ENCODE measurements at places on chromosomes 16 and 17.
A peak's percentile ranks its signal among the peaks of the same experiment; 100 is the strongest.

DNA sequence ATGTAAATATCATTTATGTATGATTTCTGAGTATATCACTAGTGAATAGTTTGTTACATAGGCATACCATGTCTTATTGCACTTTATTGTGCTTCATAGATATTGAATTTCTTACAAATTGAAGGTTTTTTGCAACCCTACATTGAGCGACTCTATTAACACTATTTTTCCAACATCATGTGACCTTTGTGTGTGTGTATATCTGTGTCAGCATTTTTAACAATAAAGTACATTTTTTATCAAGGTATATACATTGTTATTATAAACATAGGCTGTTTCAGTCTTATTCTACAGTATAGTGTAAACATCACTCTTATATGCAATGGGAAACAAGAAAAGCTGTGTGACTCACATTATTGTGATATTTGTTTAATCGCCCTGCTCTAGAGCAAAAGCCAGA lies 1944.9 kb downstream of the TP53TG3F start:
- DNase-seq, result no peak

DNA sequence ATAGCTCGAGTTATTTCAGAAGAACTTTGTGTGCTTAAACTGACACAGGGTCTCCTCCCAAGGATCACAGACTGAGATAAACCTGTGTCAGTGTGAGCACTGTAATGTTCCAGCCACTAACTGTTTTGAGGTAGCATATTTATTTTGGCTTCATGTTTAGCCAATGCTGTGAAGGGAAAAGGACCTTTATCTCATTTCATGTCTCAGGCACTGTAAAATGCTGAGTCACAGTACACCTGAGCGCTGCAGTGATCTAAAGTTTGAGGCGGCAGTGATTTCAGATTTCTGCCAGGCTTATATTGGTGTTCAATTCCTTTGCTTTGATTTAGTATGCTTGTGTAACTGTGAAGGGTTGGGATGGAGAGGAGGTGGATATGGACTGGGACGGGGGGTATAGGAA lies 3.1 kb upstream of the DNAJA2 start:
- DNase-seq, result no peak

DNA sequence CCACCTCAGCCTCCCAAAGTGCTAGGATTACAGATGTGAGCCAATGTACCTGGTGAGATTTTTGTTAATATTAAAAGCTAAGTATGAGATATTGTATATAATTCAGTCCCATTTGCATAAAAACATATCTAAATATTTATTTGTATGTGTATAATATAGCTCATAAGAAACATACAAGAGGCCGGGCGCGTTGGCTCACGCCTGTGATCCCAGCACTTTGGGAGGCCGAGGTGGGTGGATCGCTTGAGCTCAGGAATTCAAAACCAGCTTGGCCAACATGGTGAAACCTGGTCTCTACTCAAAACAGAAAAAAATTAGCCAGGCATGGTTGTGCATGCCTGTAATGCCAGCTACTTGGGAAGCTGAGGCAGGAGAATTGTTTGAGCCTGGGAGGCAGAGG lies 16.8 kb upstream of the BCO1 start:
- DNase-seq, result no peak

GRCh38 chr17:31394544-31394943 lies 3.1 kb downstream of the RAB11FIP4 start:
- DNase-seq, result peak; percentile 63

GRCh38 chr17:72176516-72176851 lies 55.7 kb downstream of the SOX9 start:
- no peak for DNase-seq

- DNase-seq, result peak; percentile 6
Measured at GRCh38 chr17:8806926-8807550, 7.9 kb upstream of the MFSD6L start.

DNA sequence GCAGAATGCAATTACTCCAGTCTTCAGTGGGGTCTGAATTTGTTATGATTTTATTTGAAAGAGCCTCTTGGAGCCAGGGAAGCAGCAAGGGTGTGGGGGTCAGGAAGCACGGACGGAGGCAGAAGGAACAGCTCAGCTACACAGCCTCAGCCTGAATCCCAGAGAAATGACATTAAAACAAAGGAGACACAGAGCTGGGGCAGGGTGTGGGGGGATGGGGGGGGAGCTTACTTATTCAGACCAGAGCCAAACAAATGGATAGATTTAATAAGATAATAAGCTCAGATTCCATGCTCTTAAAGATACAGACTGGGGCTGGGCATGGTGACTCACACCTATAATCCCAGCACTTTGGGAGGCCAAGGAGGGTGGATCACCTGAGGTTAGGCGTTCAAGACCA lies 195.3 kb downstream of the ZNF423 start:
- DNase-seq, result no peak

- DNase-seq, result no peak
Measured at GRCh38 chr16:60681043-60681442, 1355.2 kb downstream of the CDH8 start.

GRCh38 chr17:59505610-59506276 lies 59.7 kb upstream of the DHX40 start:
- DNase-seq, result peak; percentile 22

DNA sequence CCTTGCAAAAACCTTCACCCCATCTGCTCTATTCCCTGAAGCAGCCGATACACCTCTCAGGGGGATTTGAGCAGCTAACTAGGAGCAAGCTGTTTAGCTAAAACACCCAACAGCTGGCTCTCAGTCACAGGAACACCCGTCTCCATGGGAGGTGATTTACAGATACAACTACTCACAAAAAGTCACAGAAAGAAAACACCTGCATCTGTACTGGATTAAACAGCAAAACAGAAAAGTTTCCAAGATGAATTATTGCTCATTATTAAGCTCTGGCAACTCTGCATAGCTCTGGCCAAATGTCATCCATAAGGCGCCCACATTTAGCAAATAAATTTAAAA lies 22.3 kb downstream of the GJC1 start:
- peak; percentile 50 for DNase-seq

- DNase-seq, result peak; percentile 49
Measured at GRCh38 chr17:65222214-65222738, 85.1 kb downstream of the RGS9 start.

Data from fibroblast of mammary gland (primary cell).